GM12891 (cell line): ENCODE measurements at places on chromosomes 5 and 9.

GRCh38 chr5:154268073-154268472 lies 77.5 kb downstream of the GALNT10 start:
- no peak for DNase-seq

GRCh38 chr9:5846096-5846495 lies 13.2 kb upstream of the ERMP1 start:
- DNase-seq: no peak

DNA sequence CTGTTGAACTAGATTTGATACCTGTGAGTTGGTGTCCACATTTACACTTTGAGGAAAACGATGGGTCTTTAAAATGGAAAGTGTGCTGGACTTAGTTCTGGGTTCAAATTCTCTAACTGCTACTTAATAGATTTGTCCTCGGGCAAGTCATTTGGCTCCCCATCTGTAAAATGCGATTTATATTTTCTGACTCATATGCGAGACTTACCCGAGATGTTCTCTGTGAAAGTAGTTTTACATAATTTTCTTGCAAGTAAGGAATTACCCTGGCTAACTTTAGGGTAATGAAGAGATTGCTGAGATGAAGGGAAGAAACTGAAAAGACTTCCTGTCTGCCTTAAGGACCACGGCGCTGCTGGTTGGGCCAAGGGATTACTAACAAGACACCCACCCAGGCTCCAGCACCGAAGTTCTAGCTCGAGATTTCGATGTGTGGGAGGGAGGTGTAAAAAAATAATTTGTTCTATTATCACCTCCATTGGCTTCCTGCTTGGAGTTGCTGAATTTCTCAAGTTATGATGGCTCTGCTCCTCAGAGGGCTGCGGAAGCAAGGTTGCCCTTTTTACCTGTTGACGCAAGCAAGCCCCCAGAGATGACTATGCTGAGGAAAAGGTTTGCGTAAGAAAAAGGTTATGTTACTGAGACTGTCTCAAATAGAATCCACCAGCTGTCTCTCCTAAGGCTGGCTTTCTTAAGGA lies 24.1 kb downstream of the PCSK1 start:
- no peak for DNase-seq

GRCh38 chr9:97502222-97502983 lies 937 bp downstream of the TMOD1 start:
- peak; percentile 37 for DNase-seq

GRCh38 chr5:139634541-139634940 lies 13.6 kb upstream of the CXXC5 start:
- no peak for DNase-seq

DNA sequence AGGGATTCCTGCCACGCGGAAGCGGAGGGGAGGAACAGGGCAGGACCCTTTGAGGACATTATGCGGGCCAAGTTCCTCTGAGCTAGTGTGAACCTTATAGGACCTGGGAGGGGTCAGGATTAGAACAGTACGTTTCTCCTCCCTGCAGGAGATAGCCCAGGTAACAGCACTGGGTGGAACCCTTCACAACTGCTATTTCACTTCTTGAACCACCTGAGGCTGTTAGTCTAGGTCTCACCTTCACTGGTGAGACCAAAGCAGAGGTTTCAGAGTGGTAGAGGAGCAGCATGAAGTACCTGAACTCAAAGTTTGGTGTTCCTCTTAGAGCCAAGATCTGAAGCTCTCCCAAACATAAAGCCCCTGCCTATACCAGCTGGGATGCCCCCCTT lies 832 bp downstream of the EIF4EBP3 start:
- DNase-seq: no peak

DNA sequence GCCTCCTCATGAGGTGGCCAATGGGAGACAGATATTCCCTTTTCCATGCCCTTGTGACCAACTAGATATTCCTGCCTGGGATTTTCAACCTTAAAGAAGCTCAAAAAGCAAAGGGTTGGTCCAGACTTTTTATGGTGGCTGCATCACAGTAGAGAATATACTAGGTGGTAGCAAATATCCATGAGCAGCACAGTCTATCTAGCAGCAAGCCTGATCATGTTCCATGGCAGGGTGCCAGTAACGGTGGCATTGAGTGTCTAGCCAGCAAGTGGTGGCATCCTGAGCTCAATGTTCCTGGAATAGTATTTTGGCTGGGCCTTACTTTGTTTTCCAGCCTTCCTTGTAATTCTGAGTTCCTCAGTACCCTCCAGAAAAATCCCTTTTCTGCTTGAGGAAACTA lies 25.8 kb downstream of the CDC25C start:
- no peak for DNase-seq

DNA sequence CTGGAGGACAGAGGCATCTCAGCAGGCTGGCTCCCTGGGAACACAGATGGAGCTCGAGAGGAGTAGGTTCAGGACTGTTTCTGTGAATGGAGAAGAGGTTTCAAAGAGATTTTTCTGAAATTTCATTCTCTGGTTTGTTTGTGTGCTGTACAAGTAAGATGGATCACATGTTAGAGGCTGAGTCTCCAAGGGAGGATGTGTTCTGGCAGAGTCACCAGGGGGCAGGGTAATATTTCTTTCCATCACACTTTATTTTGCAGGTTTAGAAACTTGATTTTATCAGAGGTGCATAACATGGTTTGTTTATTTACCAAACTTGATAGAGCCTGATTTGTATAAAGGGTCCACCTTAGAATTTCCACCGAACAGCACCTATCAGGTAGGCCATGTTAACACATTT lies 69.2 kb upstream of the ARL15 start:
- no peak for DNase-seq

DNA sequence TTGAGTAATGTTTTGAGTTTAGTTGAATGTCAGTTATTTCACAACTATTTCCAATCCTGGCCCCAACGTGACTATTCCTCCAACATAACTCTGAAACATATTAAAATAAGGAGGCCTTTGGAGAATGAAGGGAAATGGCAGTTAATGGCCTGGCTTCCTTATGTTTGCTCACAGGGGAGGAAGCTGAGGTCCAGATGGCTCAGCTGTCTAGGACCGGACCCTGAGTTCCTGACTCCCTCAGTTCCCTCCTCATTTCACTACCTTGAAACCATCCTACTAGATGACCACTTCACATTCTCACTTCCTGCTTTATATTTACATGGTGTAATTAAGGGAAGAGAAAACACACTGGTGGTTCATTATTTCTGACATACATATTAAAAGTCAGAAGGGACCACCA lies 6.6 kb downstream of the OTULINL start:
- no peak for DNase-seq

GRCh38 chr9:115673599-115673998 lies 480.0 kb upstream of the PAPPA start:
- DNase-seq: no peak

GRCh38 chr5:172322028-172322965 lies 38.7 kb upstream of the UBTD2 start:
- no peak for DNase-seq

DNA sequence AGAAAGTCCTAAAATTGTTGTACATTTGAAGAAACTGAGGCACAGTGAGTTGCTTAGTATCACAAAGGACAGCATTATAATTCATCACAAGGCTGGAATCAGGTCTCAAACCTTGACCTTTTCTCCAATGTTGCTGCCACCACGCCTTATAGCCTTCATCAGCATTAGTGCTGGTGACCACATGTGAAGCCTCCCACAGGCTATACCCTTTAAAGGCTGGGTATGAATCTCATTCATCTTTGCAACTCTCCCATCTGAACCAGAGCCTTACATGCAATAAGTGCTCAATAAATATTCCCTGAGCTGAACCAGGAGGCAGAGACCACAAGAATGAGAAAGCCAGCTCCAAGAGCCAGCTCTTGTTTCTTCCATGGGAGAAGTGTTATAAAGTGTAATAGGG lies 104.7 kb downstream of the SPOCK1 start:
- DNase-seq: no peak

DNA sequence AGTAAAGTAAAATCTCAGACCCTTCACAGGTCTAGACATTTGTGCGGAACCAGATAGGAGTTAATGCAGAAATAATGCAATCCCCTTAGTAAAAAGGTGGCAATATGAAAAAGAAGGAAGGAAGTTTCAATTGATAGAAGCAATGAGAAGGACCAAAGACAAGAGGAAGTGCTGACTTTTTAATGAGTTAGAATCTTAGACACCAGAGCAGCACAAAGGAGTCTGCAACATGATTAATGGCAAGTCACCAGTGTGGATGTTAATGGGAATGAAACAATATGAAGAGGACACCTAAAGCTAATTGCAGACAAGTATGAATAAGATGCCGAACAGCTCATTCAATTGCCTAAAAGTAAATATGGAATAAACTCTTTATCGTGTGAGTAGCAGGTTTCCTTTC lies 50.9 kb downstream of the MEGF9 start:
- DNase-seq: no peak

GRCh38 chr9:127809540-127810377 lies 7.1 kb downstream of the FPGS start:
- no peak for DNase-seq

DNA sequence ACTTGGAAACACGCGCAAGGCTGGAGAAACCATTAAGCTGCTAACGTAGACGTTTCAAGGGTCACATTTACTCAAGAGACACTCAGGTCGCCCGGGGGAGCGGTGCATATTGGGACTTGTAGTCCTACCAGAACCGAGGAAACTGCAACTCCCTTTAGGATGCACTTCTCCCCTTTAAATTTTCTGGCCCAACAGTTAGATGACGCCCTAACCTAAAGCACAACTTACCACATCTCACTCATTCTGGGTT lies 384 bp upstream of the DMXL1 start:
- DNase-seq: peak; percentile 23
